Liver (tissue), 10 donors: ENCODE measurements at places on chromosomes 6 and 20. TPM values are rescaled to one million over a fixed set of nuclear protein-coding genes. Genes with fewer than 3 reads are reported as not detected.

CRISP3 gene
- not detected for polyA plus RNA-seq

BPIFB2 gene
- polyA plus RNA-seq = 1.0 TPM

FAM110A gene
- 1.2 TPM for polyA plus RNA-seq

RNF144B gene
- 9.3 TPM for polyA plus RNA-seq

DNA sequence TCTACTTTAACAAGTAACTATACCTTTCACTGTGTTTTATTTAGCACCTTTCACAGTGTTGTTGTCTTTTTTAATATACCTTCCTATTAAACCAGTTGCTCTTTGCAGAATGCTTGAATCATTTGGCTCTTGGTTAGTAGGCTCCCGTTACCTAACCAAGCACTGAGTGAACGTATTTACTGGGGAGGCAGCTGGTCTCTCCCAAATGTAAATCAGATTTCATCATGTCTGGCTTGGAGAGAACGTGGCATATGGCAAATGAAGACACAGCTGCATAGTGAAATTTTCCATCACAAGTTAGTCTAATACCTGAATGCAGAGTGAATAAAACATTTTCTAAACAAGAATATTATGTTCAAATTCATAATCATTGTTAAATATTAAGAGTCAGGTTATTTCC, 12.4 kb downstream of the HTR1E start:
- H3K27ac ChIP-seq = no peak overlapping the region
- no peak overlapping the region for H3K4me3 ChIP-seq
- H3K27me3 ChIP-seq = no peaks in the 10 kb centered on the region
- H3K36me3 ChIP-seq = no peaks in the 10 kb centered on the region

- H3K27ac ChIP-seq = no peak overlapping the region
- no peak for DNase-seq
- H3K27me3 ChIP-seq = no peaks in the 10 kb centered on the region
- no peaks in the 10 kb centered on the region for H3K4me1 ChIP-seq
- no peaks in the 10 kb centered on the region for H3K36me3 ChIP-seq
Observed at GRCh38 chr6:25537349-25538018, 114.5 kb upstream of the SCGN start.

DNA sequence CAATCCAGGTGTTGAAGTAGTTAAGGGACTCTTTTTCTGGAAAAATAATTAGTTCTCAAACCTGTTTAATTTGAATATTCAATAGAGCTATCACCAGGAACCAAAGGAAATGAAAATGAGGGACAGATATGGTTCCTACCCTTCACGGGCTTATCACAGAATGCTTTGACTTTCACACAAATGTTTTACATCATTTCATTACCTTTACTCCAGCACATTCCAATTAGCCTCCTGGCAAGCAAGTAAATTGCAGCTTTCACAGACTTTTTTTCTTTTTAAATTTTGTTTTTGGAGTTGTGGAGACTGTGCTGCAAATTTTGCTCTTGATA, 35.2 kb downstream of the PLEKHG1 start:
- H3K27me3 ChIP-seq = no peaks in the 10 kb centered on the region
- no peak for DNase-seq
- no peak overlapping the region for H3K4me3 ChIP-seq
- H3K4me1 ChIP-seq = peaks cover 51% of the 10 kb centered on the region
- H3K36me3 ChIP-seq = no peaks in the 10 kb centered on the region

DNA sequence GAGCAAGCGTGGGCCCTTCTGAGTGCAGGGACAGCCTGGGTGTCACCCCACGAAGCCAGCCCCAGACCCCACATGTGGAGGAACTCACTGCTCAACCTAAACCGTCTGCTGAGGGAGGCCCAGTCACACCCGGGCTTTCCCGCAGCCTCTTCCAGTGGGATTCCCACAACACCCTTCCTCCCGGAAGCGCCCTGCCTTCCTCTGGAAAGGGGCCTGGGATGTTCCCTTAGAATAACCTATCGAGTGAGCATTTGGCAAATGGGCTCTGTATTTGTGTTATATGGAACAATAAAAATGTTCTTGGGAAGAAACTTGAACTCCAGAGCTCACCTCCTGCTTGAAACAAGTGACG, 100.0 kb upstream of the DUSP22 start:
- DNase-seq = no peak
- no peaks in the 10 kb centered on the region for H3K27me3 ChIP-seq
- no peaks in the 10 kb centered on the region for H3K4me1 ChIP-seq
- H3K27ac ChIP-seq = no peak overlapping the region
